ENCODE measurements at places on chromosomes 16 and 17.

- DNase-seq = no peak
Observed at GRCh38 chr16:82181461-82182185, 11.6 kb upstream of the MPHOSPH6 start.

DNA sequence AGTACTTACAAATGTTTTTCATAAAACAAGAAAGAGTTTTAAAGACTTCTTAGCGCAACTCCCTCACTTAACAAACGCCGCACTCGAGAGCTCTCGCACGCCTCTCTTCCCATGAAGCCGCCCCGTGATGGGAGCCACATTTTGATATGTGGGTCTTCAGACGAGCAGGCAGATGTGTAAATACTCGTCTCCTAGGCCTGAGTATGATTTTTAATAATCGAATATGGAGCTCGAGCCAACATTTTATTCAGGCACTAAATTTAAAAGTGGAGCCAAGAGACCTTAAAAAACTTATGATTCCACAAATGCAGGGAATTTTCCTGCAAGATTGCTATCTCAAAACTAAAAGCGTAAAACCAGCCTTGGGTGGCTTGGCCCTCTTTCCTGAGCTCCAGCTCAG lies 55.4 kb downstream of the IRX6 start:
- no peak for DNase-seq

DNA sequence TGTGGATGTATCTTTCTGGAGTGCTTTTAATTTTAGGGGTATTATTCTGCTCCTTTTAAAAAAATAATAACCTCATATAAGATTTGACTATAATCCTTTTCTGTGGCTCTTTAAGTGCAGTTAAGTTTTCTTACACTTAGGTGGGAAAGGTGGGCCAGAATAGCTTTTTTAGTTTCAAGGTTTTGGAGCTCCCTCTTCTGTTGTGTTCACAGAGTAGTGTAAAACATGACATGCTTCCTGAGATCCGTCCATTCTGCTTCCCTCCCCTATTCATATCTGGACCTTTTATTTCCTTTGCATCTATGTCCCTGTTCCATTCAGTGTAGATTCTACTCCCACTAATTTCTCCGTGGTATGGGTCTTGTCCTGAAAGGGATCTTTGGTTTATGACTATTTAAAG lies 12.8 kb downstream of the LRRC36 start:
- DNase-seq = no peak

DNA sequence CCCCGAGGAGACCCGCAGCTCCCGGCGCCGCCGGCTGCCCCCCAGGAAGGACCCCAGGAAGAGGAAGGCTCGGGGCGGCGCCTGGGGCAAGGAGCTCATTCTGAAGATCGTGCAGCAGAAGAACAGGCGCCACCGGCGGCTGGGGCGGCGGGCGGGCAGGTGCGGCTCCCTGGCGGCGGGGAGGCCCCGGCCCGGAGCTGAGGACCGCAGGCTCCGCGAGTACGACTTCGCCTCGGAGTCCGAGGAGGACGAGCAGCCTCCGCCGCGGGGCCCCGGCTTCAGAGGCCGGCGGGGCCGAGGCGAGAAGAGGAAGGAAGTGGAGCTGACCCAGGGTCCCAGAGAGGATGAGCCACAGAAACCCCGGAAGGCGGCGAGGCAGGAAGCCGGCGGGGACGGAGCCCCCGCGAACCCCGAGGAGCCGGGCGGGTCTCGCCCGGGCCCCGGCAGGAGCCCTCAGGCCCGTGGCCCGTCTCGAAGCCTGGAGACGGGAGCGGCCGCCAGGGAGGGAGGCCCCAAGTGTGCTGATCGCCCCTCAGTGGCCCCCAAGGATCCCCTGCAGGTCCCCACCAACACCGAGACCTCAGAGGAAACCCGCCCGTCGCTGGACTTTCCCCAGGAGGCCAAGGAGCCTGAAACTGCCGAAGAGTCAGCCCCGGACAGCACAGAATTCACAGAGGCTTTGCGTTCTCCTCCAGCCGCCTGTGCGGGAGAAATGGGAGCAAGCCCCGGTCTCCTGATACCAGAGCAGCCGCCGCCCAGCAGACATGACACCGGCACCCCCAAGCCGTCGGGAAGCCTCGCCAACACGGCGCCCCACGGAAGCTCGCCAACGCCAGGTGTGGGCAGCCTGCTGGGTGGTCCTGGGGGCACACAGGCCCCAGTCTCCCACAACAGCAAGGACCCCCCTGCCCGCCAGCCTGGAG lies 22.3 kb upstream of the ZFPM1 start:
- peak; percentile 38 for DNase-seq

DNA sequence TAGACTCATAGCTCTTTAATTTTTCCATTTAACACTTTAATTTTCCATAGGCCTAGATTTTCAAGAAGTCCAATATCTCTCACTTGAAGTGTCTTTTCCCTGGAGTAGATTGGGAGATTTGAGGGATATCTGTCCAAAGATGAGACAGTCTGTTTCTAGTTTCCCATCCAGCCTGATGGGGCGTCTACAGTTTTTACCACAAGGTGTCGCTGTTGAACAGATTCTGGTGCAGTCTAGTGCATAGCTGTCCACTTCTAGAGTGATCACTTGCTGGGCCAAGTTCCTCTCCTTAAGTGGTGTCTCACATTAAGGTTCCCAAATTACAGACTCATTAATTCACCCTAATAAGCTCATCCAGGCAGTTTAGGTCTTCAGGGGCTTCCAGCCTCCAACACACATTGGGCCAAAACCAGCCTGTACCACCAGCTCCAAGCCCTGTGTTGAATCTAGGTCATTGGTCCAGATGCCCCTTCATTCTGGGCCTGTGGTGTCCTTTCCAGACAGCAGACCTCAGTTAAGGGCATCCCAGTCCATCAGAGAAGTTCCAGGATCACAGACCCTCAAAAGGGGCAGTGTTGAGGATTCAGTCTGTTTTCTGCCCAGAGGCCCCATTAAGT lies 9.4 kb downstream of the SNX20 start:
- peak; percentile 35 for DNase-seq

- no peak for DNase-seq
Observed at GRCh38 chr17:63497708-63498483, 21.0 kb downstream of the ACE start.

- no peak for DNase-seq
Observed at GRCh38 chr16:7026639-7027038, 306.0 kb upstream of the RBFOX1 start.

DNA sequence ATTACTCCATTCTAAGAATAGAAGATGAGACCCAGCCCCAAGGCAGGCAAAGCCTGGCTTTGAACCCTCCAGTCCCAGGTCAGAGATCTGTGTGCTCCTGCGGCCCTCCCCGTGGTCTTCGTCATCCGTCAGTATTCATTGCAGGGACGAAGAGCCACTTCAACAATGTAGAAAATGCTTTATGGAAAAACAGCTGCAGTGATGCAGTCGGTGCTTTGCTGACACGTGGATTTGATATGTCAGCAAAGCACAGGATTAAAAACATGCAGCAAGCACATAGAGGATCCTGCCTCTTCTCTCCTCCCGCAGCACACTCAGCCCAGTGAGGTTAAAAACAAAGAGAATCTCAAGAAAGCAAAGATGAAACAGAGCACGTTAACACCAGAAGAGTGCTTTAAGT lies 117.1 kb upstream of the AXIN2 start:
- DNase-seq = no peak

DNA sequence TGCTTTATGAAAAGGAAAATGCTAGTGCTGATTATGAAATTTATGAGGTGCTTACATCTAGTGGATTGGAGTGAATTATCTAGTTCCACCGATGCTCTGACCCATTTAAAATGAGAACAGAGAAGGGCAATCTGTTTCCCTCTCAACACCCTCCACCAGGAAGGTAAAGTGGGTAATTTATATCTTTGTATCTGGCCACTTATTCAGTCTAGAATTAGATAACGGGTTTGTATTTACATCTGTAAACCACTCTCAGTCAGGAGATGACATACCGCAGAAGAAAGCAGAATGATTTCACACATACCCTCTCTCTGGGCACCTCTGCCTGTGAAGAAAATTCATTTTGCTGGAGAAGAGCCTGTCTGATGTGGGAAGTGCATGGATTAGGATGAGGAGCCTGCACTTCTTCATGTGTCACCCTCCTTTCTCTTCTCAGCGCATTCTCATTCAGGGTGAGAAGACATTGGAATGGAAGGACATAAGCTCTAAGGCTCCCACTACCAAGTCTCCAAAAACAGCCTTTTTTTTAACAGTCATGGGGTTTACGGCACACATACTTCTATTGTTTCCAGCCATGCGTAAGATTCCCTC lies 646.7 kb upstream of the SALL1 start:
- DNase-seq = no peak

DNA sequence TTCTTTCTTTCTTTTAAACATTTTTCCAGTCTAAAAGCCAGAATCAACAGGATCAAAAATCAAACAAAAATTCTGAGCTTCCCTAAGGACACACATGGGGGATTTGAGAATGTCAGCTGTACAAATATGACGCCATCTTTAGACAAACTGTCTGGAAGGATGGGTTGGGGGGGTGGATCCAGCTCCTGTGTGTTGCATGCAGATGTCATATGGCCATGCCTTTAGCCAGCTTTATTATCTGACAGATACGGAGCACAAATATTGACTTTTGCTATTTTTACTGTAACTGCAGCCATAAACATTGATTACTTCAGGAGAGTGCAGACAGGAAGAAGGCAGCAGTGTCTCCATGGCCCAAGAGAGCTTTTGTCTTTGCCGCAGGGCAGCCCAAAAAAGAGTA lies 279.4 kb upstream of the ELAC2 start:
- DNase-seq = no peak

DNA sequence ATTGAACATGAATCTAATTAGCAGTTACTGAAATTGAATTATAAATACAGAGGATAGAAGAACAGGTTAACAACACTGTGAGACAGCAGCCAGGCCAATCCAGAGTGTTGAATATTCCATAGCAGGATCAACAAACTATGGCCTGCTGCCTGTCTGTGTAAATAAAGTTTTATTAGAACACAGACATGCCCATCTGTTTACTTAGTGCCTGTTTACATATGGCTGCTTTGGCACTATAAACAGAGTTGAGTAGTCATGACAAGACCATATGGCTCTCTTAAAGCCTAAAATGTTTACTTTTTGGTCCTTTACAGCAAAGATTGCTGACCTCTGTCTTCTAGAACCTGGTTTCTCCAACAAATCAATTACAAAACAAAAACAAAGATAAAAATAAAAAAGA lies 115.4 kb upstream of the CDC42EP4 start:
- no peak for DNase-seq

GRCh38 chr17:339193-340061 lies 13.2 kb downstream of the RPH3AL start:
- no peak for DNase-seq

- no peak for DNase-seq
Observed at GRCh38 chr17:49580981-49581647, 5.4 kb downstream of the NXPH3 start.

GRCh38 chr17:39769974-39770587 lies 32.3 kb downstream of the GRB7 start:
- peak; percentile 54 for DNase-seq

GRCh38 chr16:85733839-85734170 lies 17.1 kb downstream of the C16orf74 start:
- no peak for DNase-seq

Measured in activated gamma-delta T cell treated with Interleukin-2 at 50 U/mL for 16 hours (primary cell).